ENCODE measurements at places on chromosomes 7 and 10. TPM values are rescaled to one million over a fixed set of nuclear protein-coding genes. Genes with fewer than 3 reads are reported as not detected.

The MTG1 gene
- 22.5 TPM for total RNA-seq

The CREB3L2 gene
- 13.7 TPM for total RNA-seq

The ADAM22 gene
- total RNA-seq, result 0.37 TPM

The IL6 gene
- total RNA-seq, result 40.0 TPM

The CRYGN gene
- 0.74 TPM for total RNA-seq

The ELFN1 gene
- 2.1 TPM for total RNA-seq

The VSTM4 gene
- 9.1 TPM for total RNA-seq
